ENCODE measurements at places on chromosomes 5 and 9.

DNA sequence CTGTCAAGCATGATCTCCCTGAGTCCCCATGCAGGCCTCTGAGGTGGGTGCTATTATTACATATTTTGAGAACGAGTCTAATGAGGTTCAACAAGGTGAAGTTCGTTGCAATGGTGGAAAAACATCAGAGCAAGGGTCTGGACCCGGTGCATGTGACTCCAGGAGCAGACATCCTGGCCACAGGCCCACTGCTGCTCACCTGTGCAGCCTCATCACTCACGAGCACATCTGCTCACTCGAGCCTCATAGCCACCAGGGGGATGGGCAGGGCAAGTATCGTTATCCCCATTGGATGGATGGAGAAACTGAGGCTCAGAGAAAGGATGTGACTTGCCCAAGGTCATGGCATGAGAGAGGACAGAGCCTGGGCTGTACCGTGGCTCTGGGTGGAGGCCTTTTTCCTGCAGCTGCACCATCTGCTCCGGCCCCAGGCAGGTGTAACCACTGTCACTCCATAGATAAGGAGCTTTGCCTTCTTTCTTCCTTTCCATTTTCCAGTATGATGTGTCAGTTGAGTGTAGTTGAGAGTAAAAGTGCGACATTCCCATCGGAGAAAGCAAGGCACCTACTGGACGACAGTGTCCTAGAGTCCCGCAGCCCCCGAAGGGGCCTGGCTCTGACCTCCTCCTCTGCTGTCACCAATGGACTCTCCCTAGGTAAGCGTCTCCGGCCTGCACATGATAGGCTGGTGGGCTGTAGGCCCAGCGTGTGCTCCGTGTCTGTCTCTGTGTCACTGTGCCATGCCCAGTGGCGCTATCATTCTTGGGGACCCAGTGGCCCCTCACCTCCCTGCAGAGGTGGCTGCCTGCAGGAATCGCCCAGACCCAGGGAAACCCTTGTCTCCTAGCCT is 68.4 kb upstream of the GARNL3 start:
- no peak for DNase-seq

GRCh38 chr5:126002222-126002897 is 420.8 kb upstream of the GRAMD2B start:
- DNase-seq = no peak

- DNase-seq = no peak
Observed at GRCh38 chr5:176819476-176819875, 9.1 kb downstream of the UNC5A start.

DNA sequence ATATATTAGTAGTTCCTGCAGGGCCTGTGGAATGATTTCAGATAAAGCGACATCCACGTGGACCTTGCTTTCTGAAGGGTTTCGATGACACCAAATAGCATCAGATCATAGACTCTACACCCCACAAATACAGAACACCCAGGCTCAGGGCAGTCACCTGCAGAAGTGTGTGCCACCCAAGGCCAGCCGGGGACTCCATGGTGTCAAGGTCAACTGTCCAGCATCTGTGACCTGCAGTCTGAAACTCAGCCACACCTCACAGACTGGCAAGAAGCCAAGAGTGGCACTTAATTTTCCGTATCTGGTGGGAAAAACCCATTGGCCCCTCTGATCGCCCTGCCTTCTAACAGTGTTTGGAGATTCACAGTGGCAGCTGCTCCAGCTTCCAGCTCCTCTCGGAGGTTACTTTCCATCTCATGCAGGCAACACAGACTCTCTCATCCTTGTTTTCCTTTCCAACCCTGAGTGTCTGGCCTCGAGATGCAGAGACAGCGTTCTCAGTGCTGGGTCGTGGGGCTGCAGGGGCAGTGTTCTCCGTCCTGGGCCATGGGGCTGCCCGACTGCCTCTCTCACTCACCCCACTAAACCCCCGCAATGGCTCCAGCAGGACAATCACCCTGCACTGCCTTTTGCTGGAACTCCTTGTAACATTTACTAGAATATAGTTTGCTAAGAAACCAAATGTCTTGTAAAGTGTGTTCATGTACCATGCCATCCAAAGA is 221.9 kb downstream of the IRX2 start:
- DNase-seq = no peak

GRCh38 chr5:59618644-59619043 is 274.9 kb downstream of the PDE4D start:
- DNase-seq = no peak

- no peak for DNase-seq
Observed at GRCh38 chr9:92631452-92632343, 38.2 kb downstream of the IPPK start.

DNA sequence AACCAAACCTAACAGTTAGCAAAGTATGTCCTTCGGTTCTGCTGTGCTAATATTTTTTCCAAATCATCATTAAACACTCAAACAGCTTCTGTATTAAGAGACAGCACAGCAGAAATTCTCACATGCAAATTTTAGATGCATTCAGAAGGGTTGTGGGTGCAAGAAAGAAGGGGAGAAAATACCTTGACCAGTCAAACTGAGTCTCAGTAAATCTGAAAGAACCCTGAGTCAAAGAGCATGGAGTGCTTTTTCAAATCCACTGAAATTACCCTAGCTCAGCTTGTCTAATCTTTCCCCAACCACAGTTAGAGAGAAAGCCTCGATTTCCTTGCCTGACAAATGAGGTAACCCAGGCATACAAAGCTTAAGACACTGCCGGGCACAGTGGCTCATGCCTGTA is 55.1 kb downstream of the RETREG1 start:
- DNase-seq = no peak

DNA sequence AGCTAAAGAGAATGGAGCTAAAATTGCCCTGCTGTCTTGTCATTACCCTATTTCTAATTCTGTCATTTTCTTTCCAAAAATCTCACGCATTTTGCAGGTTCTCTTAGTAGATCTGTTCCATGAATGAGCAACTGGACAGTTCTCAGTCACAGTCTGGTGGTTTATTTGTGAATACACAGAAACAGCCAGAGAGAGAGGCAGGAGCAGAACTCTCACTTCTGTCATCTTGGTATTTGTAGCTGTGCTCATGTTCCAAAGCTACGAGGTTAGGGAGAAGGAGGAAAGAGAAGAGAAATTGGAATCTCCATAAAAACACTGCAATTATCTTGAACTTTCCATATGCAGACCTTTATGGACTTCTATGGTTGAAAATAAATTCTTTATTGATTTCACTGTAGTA is 118.0 kb upstream of the OR13F1 start:
- DNase-seq = no peak

DNA sequence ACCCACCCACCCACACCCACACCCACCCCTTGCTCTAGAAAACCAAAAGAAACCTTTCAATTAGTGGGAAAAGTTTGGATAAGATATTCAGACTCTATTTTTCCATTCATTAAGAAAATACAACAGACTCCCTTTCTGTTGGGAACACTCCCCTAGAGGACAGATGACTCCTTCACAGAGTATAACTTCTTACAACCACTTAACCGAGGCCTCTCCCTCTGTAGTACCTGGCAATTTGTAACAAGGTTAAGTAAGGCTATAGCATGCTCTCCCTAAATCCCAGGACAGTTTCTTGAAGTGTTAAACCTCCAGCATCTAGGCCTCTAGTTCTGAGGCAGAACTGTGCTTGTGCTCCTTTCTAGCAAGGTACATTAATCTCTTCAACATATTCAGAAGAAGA is 75.9 kb upstream of the NR5A1 start:
- no peak for DNase-seq

DNA sequence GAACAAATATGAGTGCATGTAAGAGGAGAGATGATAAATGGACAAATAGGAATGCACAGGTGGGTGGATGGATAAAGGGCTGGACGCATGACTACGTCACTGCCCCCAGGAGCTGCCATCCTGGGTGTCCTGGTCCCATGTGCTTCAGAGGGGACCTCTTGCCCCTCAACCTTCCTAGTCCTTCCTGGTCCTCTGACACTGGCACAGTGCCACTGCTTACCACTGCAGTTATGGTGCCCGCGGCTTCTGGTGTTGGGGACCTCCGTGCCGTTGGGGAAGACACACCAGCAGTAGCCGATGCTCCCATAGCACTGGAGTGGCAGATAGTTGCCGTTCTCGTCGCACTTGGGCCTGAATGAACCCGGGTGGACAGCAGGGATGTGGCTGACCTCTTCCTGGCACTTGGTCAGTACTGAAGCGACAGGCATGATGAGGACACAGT is 9.8 kb downstream of the CD74 start:
- no peak for DNase-seq

DNA sequence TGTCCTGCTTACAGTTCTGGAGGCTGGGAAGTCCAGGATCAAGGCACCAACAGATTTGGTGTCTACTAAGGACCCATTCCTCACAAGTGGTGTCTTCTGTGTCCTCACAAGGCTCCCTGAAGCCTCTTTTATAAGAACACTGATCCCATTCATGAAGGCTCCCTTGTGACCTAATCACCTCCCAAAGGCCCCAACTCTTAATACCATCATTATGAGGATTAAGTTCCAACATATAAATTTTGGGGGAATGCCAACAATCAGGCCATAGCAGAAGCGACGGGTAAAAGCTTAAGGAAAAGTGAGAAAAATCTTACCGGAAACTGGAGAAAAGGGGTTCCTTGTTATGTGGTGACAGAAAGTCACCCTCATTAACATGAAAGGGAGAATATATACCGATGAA is 11.2 kb downstream of the CTNNAL1 start:
- no peak for DNase-seq

DNA sequence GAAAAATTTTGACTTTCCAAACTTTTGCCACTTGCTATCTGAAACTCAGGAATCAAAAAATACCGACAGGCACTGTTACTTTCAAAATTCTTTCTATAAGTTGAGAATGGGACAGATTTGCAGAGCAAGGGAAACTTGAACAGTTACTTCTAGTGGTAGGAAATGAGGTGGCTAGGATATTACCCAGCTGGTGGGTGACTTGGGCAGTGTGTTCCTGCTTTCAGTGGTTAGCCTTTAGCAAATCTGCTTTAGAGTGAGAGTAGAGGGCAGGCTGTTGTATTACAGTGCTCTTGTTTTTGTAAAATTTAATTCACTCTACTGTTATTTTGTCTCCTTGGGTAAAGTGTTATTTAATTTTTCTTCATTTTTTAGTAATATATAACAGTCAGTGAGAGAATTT is 40.2 kb upstream of the ROPN1L start:
- DNase-seq = no peak

- no peak for DNase-seq
Observed at GRCh38 chr9:128424268-128424780, 3.7 kb downstream of the CERCAM start.

GRCh38 chr5:32664523-32664922 is 46.6 kb upstream of the NPR3 start:
- no peak for DNase-seq

GRCh38 chr5:146082798-146083197 is 22.6 kb downstream of the PLAC8L1 start:
- DNase-seq = no peak

DNA sequence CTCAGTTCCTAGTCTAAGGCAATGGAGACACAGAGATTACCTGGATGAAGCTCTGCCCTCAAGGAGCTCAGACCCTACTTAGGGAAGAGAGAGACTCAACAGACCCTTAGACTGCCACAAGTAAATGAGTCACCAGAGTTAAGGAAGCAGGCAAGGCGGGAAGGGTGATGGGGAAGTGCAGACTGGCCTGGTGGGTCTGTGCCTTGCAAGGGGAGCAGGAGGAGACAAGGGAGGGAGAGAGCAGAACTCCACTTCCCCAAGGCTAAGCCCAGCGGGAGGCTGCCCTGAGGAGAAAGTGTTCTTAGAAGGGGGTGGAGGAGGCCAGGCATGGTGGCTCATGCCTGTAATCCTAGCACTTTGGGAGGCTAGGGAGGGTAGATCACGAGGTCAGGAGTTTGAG is 83.7 kb downstream of the HRH2 start:
- no peak for DNase-seq

GRCh38 chr9:116365056-116365471 is 211.5 kb downstream of the PAPPA start:
- DNase-seq = no peak

- DNase-seq = no peak
Observed at GRCh38 chr5:138910546-138911185, 35.5 kb upstream of the LRRTM2 start.

DNA sequence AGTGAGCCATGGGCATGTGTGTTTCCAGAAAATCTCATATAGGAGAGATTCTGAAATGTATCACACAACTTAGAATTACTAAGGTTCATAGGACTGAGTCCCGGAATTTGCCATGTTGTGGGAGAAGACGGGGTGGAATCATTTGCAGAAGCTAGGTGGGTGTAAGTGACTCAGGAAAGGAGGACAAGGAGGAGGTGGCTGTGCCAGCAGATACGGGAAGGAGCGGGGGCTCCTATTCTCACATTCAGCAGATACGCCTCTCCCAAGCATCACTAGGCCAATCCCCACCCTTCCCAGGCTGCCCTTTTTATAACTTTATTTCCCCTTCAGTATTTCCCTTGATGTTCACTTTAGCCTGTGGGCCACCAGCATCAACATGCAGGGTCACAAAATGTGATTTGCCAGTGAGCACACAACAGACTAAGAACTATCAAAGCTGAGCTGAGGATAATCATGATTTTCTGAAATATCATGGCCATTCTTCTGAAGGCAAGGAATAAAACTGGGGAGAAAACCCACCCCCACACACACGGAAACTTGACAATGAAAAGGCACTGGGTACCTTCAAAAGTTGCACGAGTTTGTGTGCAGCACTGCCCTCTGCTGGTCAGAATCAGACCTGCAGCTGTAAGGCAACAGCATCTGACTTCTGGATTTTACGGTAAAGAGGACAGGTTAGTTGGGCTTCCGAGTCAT is 133.2 kb downstream of the MTX3 start:
- peak; percentile 56 for DNase-seq

GRCh38 chr9:114938687-114939575 is 8.5 kb upstream of the TNFSF8 start:
- no peak for DNase-seq

- no peak for DNase-seq
Observed at GRCh38 chr5:76333571-76333970, 69.5 kb upstream of the IQGAP2 start.

- DNase-seq = no peak
Observed at GRCh38 chr9:134217431-134218210, 53.3 kb upstream of the RNU6ATAC start.

DNA sequence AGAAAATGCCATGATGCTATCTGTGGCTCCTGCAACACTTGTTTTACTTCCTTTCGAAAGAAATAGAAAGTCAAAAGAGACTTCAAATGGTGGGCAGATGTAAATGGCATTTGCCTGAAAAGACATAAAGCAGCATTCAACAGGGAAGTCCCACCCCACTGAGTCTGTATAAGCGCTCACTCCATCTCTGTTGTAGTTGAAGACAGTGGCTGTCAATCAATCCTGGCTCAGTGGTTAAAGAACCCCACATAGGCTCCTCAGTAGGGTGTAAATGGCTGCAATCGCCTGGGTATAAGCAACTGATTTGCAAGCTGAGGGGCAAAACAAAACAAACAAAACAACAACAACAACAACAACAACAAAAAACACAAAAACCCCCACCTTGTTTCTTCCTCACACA is 158.7 kb downstream of the EFNA5 start:
- no peak for DNase-seq

- no peak for DNase-seq
Observed at GRCh38 chr5:9098990-9099389, 446.9 kb downstream of the SEMA5A start.

DNA sequence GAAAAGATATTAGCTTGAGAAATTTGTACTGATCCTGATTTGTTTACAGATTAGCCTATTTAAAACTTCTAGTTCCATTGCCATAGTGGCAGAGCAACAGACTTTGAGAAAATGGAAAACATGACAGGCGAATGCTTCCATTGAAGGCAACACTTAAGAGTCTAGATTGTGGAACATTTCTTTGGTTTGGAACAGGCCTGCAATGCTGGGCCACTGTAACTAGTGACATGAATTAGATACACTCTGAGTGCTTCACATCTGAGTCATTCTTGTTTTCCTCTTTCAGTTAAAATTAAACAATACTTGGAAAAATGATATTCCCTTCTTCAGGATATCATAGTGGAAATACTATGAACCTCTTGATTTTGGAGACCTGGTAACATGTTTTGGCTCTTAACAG is 453.6 kb upstream of the TUSC1 start:
- DNase-seq = no peak
